ENCODE measurements at places on chromosomes 12 and 14.

DNA sequence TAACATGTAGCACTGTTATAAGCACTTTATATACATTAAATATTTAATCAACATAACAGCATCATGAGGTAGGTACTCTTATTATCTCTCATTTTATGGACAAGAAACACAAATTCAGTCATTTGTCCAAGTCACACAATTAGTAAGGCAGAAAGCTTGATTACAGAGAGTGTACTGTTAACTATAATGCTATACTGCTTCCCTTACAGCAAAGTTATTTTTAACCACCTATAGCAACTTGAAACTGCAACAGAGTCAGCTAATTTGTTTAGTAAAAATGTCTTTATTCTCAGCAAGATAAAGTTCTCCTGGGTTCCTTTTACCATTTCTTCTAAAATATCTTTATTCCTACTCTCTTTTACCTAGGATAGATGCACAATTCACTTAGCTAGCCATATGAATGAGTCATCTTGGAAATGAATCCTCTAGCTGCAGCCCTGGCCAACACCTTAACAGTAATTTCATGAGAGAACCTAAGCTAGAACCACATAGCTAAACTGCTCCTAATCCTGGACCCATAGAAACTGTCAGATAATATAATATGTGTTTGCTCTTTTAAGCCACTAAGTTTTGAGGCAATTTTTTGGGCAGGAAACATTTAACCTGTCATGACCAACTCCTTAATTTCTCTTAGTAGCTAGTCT is 90.2 kb upstream of the HECTD1 start:
- H3K4me1 ChIP-seq = no peaks in the 10 kb centered on the region
- H3K36me3 ChIP-seq = peaks cover 23% of the 10 kb centered on the region
- H3K4me3 ChIP-seq = no peak overlapping the region
- H3K27ac ChIP-seq = no peak overlapping the region

DNA sequence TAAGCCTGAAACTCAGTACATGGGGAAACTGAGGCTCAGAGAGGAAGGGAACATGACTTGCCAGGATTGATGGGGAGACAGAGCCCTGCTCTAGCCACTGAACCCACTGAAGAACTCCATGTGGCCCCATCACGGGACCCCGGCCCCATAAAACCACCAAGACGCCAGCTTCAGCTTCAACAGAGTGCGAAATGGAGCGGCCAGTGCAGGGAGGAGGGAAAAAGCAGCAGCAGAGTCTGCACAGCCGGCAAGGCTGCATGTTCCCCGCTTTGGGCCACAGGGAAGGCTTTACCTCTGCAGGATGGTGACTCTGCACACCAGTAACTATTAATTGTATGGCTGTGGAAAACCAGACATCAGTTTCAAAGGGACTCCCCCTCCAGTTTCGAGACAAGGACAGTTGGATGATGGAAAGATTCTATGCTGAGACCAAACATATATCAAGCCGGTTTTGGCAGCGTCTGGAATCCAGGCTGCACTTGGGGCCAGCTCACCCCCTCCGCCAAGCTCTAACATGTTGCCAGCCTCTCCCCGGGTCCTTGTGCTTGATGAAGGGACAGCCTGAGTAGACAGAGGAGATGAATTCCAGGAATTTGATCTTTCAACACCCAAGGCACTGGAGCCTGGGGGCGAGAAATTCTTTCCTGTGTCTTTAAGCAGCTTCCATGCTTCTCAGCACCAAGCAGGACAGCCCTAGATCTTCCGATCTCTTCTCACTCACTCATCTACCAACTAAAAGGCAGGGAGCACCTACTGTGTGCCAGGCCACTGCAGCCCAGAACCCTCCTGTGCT is 55.7 kb upstream of the BCL11B start:
- H3K4me1 ChIP-seq = no peaks in the 10 kb centered on the region
- H3K27ac ChIP-seq = no peak overlapping the region
- no peaks in the 10 kb centered on the region for H3K36me3 ChIP-seq
- peak; percentile 21 for DNase-seq
- H3K4me3 ChIP-seq = no peak overlapping the region

DNA sequence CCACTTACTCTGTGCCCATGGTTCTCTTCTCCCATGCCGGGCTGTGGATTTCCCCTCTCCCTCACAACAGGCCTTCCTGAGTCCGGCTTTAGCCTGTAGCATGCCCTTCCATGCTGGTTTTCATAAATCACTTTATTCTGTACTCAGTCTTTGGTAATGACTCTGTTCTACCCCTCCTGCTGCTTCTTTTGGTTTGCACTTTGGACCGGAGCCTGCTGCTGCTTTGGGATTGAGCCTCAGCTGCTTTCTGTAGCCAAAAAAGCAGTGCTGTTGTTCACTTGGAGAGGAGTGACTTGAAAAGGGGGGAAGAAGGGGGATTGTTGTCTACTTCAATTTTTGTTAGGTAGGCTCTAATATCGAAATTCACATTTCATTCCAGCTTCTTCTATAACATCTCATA is 8.5 kb upstream of the SLC6A13 start:
- DNase-seq = no peak
- no peaks in the 10 kb centered on the region for H3K4me1 ChIP-seq
- no peak overlapping the region for H3K27ac ChIP-seq
- no peak overlapping the region for H3K4me3 ChIP-seq
- peaks cover 2% of the 10 kb centered on the region for H3K27me3 ChIP-seq

DNA sequence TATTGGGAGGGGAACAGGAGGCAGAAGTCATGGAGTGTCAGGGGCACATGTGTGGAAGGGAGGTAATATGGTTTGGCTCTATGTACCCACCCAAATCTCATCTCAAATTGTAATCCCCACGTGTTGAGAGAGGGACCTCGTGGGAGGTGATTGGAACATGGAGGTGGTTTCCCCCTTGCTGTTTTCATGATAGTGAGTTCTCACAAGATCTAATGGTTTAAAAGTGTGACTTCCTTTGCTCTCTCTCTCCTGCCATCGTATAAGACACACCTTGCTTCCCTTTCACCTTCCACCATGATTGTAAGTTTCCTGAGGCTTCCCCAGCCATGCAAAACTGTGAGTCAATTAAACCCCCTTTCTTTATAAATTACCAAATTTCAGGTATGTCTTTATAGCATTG is 41.6 kb upstream of the CDK17 start:
- H3K4me3 ChIP-seq = no peak overlapping the region
- no peaks in the 10 kb centered on the region for H3K36me3 ChIP-seq

DNA sequence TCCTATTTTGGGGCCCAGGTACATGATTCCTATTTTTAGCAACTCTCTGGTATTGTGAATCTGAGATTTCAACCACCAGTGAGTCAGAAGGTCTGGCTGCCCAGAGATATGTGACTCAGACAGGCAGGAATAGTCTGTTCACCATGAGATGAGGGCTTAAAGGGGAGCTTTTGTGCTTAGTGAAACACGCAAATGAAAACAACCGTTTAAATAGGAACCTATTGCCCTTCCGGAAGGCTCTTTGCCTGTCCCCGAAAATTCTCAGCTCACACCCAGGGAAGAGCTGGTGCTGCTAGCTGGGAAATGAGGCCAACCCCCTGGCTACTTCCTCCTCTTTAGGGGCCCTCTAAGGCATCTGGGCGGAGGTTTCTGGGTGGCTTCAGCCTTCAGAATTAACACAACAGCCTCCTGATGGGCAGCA is 283.6 kb downstream of the CACNA1C start:
- H3K27me3 ChIP-seq = no peaks in the 10 kb centered on the region
- H3K36me3 ChIP-seq = no peaks in the 10 kb centered on the region
- no peak for DNase-seq
- H3K4me1 ChIP-seq = peaks cover 14% of the 10 kb centered on the region

- H3K36me3 ChIP-seq = no peaks in the 10 kb centered on the region
- peak overlapping the region; percentile 92 for H3K27ac ChIP-seq
- H3K27me3 ChIP-seq = no peaks in the 10 kb centered on the region
- no peak for DNase-seq
Observed at GRCh38 chr14:68977180-68977717, 1.9 kb downstream of the ACTN1 start.

- H3K4me1 ChIP-seq = no peaks in the 10 kb centered on the region
- H3K27me3 ChIP-seq = no peaks in the 10 kb centered on the region
- no peak overlapping the region for H3K4me3 ChIP-seq
- DNase-seq = no peak
- no peak overlapping the region for H3K27ac ChIP-seq
Observed at GRCh38 chr12:56781726-56782125, 18.6 kb downstream of the HSD17B6 start.

DNA sequence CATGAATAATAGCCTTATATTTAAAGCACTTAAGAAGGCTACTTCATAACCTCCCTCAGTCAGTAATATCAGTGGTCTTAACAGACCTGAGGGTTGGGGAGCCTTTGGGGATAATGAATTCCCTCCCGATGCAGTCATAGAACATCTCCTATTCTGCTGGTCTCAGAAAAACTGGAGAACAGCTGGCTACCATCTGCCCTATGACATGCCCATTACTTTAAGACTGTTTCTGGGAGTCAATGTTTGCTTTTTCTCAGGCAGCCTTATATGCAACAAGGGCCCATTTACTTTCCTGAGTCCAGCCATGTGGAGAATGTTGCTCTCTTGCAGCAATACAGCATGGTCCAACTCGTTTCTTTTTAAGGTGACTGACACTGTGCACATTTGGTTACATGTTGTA is 161.7 kb upstream of the PARP11 start:
- no peak overlapping the region for H3K4me3 ChIP-seq
- no peaks in the 10 kb centered on the region for H3K27me3 ChIP-seq
- H3K4me1 ChIP-seq = peaks cover 33% of the 10 kb centered on the region
- H3K27ac ChIP-seq = no peak overlapping the region
- DNase-seq = no peak

GRCh38 chr12:65785500-65785899 is 38.8 kb upstream of the HMGA2 start:
- no peak overlapping the region for H3K27ac ChIP-seq
- DNase-seq = no peak
- no peaks in the 10 kb centered on the region for H3K4me1 ChIP-seq

DNA sequence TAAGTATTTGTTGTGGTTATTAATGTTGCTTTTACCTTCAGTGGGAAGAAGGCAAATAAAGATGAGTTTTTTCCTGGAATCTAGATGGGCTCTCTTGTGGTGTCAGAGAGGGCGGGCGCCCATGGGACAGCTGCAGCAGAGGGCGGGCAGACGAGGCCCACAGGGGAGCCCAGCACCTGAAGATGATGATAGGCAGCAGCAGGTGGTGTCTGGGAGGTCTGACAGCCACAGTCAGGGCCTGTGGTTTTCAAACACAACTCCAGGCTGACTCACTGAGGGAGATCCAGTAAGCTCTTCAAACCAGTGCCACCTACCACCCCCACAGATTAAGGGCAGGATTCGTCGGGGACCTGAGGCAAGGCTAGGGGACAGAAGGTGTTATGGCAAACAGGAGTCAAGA is 42.8 kb downstream of the NKX2-1 start:
- no peak overlapping the region for H3K27ac ChIP-seq
- no peak for DNase-seq
- H3K27me3 ChIP-seq = peaks cover 12% of the 10 kb centered on the region
- no peaks in the 10 kb centered on the region for H3K4me1 ChIP-seq
- no peaks in the 10 kb centered on the region for H3K36me3 ChIP-seq
- H3K4me3 ChIP-seq = no peak overlapping the region

GRCh38 chr14:52263190-52263589 is 4.3 kb upstream of the PTGDR start:
- peaks cover 20% of the 10 kb centered on the region for H3K4me1 ChIP-seq
- no peak overlapping the region for H3K4me3 ChIP-seq
- no peak for DNase-seq
- peaks cover 15% of the 10 kb centered on the region for H3K27me3 ChIP-seq
- H3K36me3 ChIP-seq = no peaks in the 10 kb centered on the region

- DNase-seq = no peak
- peaks cover 11% of the 10 kb centered on the region for H3K4me1 ChIP-seq
- no peaks in the 10 kb centered on the region for H3K36me3 ChIP-seq
- H3K27me3 ChIP-seq = no peaks in the 10 kb centered on the region
Observed at GRCh38 chr14:52043690-52044089, 25.2 kb downstream of the NID2 start.

DNA sequence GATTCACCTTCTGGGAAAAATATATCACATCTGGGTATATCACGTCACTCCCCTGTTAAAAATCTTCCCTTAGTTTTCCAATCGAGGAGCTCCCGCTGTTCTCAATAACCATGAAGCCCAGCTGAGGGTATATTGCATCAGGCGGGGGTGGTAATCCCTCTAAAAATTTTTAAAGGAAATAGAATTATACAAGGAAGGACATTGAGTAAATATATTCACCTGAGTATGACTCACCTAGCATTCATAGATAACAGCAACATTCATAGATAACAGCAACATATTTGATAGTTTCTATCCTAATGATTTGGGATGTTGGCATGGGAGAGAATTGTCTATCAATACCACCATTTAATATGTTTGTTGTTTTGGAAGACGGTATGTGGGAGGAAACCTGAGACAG is 473.6 kb downstream of the RMST start:
- H3K27me3 ChIP-seq = no peaks in the 10 kb centered on the region
- no peak for DNase-seq

DNA sequence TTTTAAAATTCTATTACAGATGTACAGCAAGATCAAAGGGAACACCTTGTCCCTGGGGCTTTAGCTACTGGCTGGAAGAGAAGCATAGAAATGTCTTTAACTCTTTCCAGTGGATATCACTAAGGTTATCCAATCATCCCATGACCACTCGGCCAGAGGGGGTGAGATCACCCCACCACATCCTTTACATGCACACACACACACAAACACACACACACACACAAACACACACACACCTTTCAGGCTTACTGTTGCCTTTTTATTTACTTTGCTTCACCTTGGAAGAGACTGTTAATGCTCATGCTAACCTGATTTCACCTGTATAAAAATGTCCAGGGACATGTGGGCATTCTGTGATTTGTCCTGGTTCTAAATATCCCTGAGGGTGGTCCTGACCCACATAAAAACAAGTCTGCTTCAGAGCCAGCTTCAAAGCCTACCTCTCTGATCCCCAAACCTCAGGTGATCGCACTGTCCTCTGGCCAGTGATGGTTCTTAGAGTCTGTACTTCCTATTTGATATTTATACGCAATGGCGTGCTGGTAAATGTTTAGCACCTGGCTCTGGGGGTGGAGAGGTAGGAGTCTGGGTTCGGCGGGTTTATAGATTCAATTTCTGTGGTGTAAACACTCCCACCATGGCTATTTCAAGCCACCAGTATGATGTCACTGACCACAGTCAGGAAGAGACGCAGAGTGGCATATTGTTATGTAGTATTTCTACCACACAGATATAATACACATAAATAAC is 166.1 kb upstream of the EEA1 start:
- no peak overlapping the region for H3K27ac ChIP-seq
- no peaks in the 10 kb centered on the region for H3K36me3 ChIP-seq
- H3K4me3 ChIP-seq = no peak overlapping the region
- peaks cover 6% of the 10 kb centered on the region for H3K4me1 ChIP-seq

DNA sequence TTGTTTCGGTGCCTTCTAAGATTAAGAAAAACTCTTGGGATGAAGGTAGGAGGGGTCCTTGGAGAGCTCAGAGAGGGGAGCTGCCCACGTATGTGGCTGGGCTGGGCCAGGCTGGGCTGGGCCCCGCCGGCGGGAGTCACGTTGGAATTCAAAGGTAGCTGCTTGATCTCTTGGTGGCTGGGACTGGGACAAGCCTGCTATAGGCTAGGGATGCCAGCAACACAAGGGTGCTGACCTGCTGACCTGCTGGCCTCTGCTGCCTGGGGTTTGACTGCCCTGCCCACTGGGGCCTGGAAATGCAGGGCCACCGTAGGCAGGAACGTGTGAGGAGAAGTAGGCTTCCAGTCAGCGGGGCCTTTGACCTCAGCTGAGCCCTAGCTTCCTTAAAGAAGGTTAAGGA is 52.8 kb upstream of the GTF2A1 start:
- peaks cover 29% of the 10 kb centered on the region for H3K36me3 ChIP-seq
- no peak for DNase-seq
- H3K4me3 ChIP-seq = no peak overlapping the region
- peaks cover 17% of the 10 kb centered on the region for H3K4me1 ChIP-seq

Measured in suprapubic skin (tissue), 4 donors.